Left ventricle myocardium inferior (tissue), 1 donor: ENCODE measurements at places on chromosomes 1 and 21. TPM values are rescaled to one million over a fixed set of nuclear protein-coding genes. Genes with fewer than 3 reads are reported as not detected.

GRCh38 chr1:205045146-205045545 is 2.1 kb downstream of the CNTN2 start:
- DNase-seq = no peak

DNA sequence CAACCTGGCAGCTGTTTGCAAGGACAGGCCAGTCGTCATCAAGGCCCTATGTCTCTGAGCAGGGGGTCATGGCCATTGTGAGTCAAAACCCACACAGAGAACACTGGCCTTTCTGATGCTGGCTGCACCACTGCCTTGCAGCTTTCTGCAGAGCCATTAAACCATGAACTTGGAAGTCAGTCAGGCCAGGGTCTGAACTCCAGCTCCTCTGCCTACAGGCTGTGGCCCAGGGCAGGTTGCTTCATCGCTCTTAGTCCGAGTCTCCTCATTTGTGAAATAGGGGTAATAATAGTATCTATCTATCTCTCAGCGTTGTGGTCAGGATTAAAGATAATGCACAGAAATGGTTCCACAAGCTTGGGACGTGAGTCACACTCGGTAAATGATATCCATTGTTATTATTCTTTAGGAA is 35.8 kb upstream of the HIVEP3 start:
- DNase-seq = no peak

DNA sequence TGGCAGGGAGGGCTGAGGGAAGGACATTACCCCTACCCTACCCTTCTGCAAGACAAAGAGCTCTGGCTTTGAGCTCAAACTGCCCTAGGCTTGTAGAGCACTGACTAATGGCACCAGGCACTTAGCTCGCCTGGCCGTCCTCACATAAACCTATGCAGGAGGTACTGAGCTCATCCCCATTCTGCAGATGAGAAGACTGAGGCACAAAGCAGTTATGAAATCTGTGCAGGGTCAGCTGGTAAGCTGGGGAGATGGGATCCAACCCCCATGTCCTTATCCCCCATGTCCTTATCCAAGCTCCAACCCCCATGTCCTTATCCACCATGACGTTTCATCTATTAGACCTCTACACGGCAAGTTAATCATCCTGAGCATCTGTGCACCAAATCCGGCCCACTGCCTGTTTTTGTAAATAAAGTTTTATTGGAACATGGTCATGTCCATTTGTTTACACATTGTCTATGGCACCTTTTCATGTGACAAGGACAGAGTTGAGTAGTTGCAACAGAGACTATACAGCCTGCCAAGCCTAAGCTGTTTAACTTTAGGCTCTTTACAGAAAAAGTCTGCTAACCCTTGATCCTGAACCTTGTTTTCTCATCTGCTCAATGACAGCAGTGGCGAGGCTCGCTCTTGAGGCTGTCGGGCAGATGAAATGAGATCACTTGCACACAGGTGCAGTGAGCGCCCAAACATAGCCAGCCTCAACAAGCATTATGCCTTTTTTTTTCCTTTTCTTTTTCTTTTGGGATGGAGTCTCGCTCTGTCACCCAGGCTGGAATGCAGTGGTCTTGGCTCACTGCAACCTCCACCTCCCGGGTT is 86.8 kb downstream of the FBXO2 start:
- no peak for DNase-seq

TNFAIP8L2 gene
- 0.88 TPM for total RNA-seq

GRCh38 chr1:18110968-18111367 is 3.4 kb downstream of the IGSF21 start:
- DNase-seq = peak; percentile 20

LCE1A gene
- not detected for total RNA-seq

GRCh38 chr21:42417533-42417932 is 13.8 kb downstream of the UBASH3A start:
- DNase-seq = no peak

- no peak for DNase-seq
Measured at GRCh38 chr1:178438432-178438831, 58.3 kb downstream of the CLEC20A start.

GRCh38 chr1:193538003-193538354 is 351.6 kb upstream of the B3GALT2 start:
- no peak for DNase-seq

FHL3 gene
- total RNA-seq = 15.8 TPM

SAMSN1 gene
- 1.0 TPM for total RNA-seq

DNA sequence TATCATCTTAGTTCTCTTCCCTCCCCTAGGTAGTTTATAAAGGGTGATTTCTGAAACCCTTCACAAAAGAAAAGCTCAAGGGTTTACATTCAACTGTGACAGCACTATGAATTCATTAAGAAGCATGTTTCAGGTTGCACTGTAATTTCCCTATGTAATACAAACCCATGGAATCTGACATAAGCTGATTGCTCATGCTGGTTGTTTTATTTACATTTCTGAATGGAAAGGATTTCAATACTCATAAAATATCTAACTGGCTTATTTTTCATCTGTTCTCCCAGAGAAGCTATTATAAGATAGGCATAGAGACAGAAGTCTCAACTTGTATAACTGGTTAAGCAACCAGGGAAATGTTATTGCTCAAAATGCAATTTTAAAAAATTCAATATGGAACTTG is 20.5 kb downstream of the WNT2B start:
- DNase-seq = no peak

PTGER3 gene
- 2.6 TPM for total RNA-seq

ADAM30 gene
- total RNA-seq = not detected

CIART gene
- 8.7 TPM for total RNA-seq

- no peak for DNase-seq
Measured at GRCh38 chr1:173392895-173393658, 84.1 kb upstream of the PRDX6 start.

ZZZ3 gene
- total RNA-seq = 37.8 TPM

DIPK1A gene
- total RNA-seq = 5.0 TPM

- DNase-seq = no peak
Measured at GRCh38 chr1:42332877-42333276, 2.2 kb downstream of the FOXJ3 start.

DNA sequence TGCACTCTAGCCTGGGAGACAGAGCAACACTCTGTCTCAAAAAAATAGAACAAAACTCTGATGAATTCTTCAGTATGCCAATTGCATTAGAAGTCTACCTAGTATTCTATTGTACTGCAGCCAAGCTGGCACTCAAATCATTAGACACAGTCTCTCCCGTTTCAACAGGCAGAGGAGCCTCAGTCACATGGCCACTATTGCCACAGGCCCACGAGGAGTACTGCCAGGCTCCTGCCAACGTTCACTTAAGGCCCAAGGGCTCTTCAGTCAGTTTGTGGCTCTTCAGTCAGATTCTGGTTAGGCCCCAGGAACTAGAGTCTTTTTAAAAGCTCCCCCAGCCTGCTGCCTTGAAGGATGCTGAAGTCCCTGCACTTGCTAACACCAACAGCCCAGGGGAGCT is 73.4 kb downstream of the SH3BGR start:
- peak; percentile 42 for DNase-seq

DNA sequence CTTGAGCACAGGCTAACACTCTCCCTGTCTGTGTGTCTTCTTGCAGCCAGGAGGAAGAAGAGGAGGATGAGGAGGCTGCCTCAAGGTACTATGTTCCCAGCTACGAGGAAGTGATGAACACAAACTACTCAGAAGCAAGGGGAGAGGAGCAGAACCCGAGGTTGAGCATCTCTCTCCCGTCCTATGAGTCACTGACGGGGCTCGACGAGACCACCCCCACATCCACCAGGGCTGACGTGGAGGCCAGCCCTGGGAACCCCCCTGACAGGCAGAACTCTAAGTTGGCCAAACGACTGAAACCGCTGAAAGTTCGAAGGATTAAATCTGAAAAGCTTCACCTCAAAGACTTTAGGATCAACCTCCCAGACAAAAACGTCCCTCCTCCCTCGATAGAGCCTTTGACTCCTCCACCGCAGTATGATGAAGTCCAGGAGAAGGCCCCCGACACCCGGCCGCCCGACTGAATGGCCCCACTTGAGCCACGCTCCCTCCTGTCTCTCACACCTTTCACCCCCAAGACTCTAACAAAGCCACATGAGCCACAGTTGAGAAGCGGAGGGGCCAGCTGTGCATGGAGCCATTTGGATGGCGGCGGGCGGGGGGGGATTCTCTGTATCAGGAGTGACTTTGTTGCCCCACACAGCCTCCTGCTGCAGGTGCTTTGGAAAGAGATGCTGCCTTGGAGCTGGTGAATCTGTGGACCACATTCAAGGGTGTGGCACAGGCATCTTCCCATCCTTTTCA is 27.6 kb upstream of the FHAD1 start:
- DNase-seq = no peak

DNA sequence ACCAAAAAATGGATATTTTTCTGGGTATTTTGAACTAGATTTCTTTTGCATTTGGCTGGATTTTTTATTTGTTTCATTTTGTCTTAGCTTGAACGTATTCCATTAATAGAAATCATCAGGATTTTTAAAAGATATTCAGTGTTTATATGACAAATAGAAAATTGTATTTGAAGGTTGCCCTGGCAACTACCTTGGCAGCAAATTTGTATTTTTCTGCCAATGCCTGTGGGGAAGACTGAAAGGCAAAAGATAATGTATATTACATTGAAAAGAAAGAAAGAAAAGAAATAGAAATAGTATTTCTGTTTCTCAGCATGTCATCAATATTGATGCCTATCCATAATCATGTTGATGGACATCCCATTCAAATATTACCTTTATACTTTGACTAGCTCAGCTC is 16.8 kb downstream of the VCAM1 start:
- no peak for DNase-seq

PROK1 gene
- not detected for total RNA-seq

DNA sequence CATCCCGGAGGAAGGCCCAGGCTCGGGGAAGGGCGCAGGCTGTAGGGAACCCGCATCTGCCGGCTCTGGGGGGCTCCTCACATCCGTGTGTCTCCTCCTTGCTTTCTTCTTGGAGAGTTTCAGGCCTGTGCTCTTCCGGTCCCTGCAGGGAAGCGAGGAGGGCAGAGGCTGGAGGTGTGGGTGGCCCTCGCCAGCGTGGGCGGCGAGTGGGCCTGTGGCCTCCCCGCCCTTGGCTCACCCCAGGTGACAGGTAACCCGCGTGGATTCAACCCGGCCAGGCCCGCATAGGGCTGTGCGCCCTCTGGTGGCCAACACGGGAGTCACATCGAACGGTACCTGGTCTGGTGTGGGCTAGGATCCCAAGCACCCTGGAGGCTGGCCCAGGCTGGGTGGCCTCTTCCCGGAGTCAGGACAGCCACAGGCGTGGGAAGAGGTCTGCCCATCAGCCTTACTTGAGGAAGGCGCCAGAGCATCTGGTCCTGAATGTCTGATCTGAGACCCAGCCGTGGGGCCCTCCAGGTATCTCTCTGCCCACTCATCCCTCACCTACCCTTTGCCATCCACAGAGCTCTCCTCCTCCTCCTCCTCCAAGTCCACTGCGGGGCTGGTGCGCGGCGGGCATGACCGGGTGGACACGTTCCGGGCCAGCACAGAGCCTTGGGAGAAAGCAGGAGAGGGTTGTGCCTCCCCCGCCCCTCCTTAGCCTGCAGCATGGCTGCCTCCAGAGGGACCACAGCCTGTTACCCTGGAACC is 9.6 kb upstream of the TNFRSF25 start:
- DNase-seq = peak; percentile 57

PEX11B gene
- 24.4 TPM for total RNA-seq

DNA sequence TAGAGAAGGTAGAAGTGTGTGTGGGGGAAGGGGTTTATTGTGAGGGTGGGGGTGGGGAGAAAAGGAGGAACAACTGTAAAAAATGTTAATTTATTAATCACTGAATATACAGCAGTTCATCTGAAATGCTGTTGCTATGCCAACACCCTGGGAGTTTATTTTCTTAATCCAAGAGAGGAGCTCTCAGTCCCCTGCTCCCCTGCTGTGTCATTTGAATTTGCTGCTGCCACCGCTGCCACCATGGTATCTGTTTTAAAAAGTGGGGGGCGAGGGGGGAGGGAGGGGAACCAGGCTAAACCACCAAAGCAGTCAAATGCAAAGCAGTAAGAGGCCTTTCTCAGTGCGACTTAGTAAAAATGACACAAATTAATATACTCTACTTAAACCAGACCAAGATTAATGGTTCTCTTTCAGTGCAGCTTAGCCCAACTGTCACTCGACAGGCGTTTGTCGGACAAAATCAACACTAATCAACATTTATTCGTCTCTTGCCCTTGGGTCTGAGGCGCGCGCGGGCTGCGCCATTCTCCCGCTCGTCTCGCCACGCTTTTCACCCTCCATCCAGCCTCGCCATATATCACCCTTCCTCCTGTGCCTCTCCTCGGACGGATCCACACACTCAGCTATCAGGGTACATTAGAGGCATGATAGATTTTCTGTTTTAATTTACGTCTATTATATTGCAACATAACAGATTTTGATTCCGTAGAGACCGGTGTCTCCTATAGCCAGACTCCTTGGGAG is 76.2 kb downstream of the PBX1 start:
- no peak for DNase-seq

DNA sequence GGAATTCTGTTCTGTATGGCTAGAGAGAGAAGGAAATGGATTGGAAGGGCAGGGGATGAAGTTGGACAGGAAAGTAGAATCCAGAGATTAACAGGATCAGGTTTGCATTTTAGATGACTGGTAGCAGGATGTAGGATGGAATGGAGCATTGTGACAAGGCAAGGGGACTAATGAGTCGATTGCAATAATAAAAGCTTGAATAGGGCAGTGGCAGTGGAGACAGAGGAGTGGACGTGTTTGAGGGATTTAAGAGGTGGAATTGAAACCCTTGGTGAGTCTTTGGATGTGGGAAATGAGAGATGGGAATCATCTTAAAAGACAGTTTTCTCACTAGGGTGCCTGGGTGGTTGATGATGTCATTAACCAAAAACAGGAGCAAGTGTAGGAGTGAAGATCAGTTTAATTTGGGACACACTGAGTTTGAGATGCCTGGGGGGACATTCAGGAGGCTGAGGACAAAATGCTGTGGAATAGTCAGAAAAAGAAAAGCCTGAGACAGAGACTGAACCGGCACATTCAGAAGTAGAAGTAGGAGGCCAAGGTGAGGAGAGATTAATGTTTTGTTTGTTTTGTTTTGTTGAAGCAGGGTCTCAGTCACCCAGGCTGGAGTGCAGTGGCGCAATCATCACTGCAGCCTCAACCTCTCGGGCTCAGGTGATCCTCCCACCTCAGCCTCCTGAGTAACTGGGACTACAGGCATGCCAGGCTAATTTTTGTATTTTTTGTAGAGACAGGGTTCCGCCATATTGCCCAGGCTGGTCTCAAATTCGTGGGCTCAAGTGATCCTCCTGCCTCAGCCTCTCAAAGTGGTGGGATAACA is 29.1 kb upstream of the C1orf146 start:
- DNase-seq = no peak

- DNase-seq = no peak
Measured at GRCh38 chr1:33050221-33051076, 13.8 kb upstream of the AK2 start.

DNA sequence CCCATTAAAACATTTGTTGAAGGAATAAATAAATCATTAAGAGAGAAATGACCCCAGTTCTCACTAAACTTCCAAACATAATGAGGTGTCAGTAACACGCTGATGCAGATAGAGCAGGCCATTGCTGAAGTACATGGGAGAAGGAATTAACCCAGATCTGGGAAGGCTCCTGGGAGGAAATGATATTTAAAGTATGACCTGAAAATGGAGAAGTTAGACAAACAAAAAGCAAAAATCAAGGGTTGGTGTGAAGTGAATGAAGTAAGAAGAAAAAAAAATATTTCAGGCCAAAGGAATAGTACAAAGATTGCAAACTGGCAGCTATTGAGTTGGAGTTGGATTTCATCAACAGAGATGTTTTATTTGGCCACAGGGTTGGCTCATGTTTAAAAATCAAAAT is 71.4 kb downstream of the RGS2 start:
- DNase-seq = no peak
